Aorta (tissue), 5 donors: ENCODE measurements at places on chromosomes 6 and 20. TPM values are rescaled to one million over a fixed set of nuclear protein-coding genes. Genes with fewer than 3 reads are reported as not detected.

Gene CNKSR3
- total RNA-seq = 41.2 TPM

Gene C6orf132
- total RNA-seq = 3.1 TPM

Gene SF3B5
- total RNA-seq = 75.2 TPM

Gene C20orf144
- total RNA-seq = 0.16 TPM

Gene ASIP
- not detected for total RNA-seq

Gene AKAP7
- total RNA-seq = 8.0 TPM

GRCh38 chr6:13407709-13408695, 79.4 kb downstream of the GFOD1 start:
- no peak for DNase-seq
- no peaks in the 10 kb centered on the region for H3K36me3 ChIP-seq
- H3K27ac ChIP-seq = no peak overlapping the region
- no peak overlapping the region for H3K4me3 ChIP-seq

DNA sequence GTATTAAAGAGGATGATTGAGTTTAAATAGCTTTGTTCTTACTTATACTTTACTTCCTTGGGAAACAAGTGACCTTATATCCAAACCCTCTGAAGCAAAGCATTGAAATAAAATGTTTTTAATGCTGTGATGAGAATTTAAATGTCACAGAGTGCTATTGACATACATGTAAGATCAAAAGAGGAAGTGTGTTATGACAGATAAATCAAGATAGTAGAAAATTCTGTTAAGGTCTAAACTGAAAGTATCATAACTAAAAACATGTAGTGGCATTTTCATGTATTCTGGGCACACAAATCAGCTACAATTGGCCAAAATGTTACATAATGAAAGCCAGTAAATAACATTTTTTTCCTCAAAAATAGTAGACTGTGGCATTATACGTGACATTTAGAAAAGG, 318.0 kb downstream of the GRIK2 start:
- H3K4me1 ChIP-seq = no peaks in the 10 kb centered on the region
- no peaks in the 10 kb centered on the region for H3K36me3 ChIP-seq
- no peaks in the 10 kb centered on the region for H3K27me3 ChIP-seq
- no peak overlapping the region for H3K27ac ChIP-seq

GRCh38 chr20:52268184-52268749, 76.7 kb upstream of the ZFP64 start:
- no peak overlapping the region for H3K27ac ChIP-seq
- no peaks in the 10 kb centered on the region for H3K27me3 ChIP-seq
- no peaks in the 10 kb centered on the region for H3K4me1 ChIP-seq
- H3K36me3 ChIP-seq = no peaks in the 10 kb centered on the region

- H3K4me1 ChIP-seq = no peaks in the 10 kb centered on the region
- no peak overlapping the region for H3K4me3 ChIP-seq
- no peak for DNase-seq
Observed at GRCh38 chr6:75855052-75855451, 106.0 kb downstream of the MYO6 start.

DNA sequence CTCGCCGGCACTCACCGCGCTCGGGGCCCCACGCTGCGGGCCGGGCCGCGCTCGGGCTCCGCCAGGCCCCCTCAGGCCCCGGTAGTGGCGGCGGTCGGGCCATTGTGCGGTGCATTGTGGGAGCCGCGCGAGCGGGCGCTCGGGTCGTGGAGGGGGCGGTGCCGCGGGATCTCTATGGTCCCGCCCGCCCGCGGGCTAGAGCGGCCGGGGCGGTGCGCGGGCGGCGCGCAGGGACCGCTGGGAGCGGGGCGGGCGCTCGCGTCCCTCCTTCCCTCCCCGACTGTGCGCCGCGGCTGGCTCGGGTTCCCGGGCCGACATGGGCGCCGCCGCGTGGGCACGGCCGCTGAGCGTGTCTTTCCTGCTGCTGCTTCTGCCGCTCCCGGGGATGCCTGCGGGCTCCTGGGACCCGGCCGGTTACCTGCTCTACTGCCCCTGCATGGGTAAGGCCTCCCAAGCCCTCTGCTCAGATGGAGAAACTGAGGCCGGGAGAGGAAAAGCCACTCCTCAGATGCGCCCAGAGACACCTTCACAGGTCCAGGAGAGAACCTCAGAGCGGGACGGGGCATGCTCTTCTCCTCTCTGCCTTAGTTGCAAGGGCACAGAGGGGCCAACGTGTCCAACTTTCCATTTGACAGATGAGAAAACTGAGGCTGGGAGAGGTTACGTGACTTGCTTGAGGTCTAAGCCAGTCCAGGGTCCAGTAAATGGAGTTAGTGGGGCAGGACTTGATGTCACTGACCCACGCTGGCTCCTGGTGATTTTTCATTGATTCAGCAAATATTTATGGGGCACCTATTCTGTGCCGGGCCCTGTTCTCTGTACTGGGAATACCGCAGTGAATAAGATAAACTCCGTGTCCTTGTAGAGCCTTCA, at the start of the genes PLAGL2 and POFUT1:
Gene PLAGL2, minus strand, starts transcription at position 118 of the 873 bp plus-strand sequence. CDS start 5,565 bp downstream, outside the sequence.
Gene POFUT1, plus strand, starts transcription at position 255 of the 873 bp plus-strand sequence. Its CDS starts 62 bp downstream, at position 317.
- no peaks in the 10 kb centered on the region for H3K27me3 ChIP-seq
- H3K4me1 ChIP-seq = no peaks in the 10 kb centered on the region
- peak within 1 kb of the TSS; percentile 95 for H3K4me3 ChIP-seq
- peak within 1 kb of the TSS; percentile 26 for H3K27ac ChIP-seq
- no peaks in the 10 kb centered on the region for H3K36me3 ChIP-seq

- peak overlapping the region; percentile 1 for H3K4me3 ChIP-seq
- H3K36me3 ChIP-seq = no peaks in the 10 kb centered on the region
- no peaks in the 10 kb centered on the region for H3K4me1 ChIP-seq
- no peaks in the 10 kb centered on the region for H3K27me3 ChIP-seq
Observed at GRCh38 chr20:63102721-63103375, 96.1 kb upstream of the BHLHE23 start.

GRCh38 chr6:12112540-12113189, 100.6 kb downstream of the HIVEP1 start:
- no peak overlapping the region for H3K4me3 ChIP-seq
- H3K27me3 ChIP-seq = no peaks in the 10 kb centered on the region
- no peaks in the 10 kb centered on the region for H3K4me1 ChIP-seq

DNA sequence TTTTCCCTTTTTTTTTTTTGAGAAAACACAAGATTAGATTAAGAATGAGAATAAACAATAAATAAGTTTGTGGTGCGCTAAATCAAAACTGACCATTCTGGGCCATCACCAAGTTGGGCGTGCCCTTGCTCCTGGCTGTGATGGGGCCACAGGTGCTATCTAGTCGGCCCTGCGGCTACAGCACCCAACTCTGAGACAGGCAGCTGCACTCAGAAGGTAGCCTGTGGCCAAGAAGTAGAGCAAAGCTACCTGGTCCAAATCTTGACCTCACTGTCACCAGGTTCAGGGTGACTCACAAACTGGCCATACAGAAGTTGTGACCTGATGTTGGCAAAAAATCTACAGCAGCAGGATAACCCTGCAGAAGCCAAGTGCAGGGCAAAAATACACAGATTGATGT, 3.4 kb downstream of the TXNDC5 start:
- H3K4me3 ChIP-seq = no peak overlapping the region
- H3K27me3 ChIP-seq = no peaks in the 10 kb centered on the region
- peaks cover 3% of the 10 kb centered on the region for H3K36me3 ChIP-seq

GRCh38 chr6:40735521-40735920, 148.4 kb upstream of the LRFN2 start:
- no peak overlapping the region for H3K27ac ChIP-seq
- no peak for DNase-seq
- no peaks in the 10 kb centered on the region for H3K36me3 ChIP-seq
- H3K4me1 ChIP-seq = no peaks in the 10 kb centered on the region
